Neural progenitor cell (in vitro differentiated cells): ENCODE measurements at places on chromosomes 16 and 17. TPM values are rescaled to one million over a fixed set of nuclear protein-coding genes. Genes with fewer than 3 reads are reported as not detected.

DNA sequence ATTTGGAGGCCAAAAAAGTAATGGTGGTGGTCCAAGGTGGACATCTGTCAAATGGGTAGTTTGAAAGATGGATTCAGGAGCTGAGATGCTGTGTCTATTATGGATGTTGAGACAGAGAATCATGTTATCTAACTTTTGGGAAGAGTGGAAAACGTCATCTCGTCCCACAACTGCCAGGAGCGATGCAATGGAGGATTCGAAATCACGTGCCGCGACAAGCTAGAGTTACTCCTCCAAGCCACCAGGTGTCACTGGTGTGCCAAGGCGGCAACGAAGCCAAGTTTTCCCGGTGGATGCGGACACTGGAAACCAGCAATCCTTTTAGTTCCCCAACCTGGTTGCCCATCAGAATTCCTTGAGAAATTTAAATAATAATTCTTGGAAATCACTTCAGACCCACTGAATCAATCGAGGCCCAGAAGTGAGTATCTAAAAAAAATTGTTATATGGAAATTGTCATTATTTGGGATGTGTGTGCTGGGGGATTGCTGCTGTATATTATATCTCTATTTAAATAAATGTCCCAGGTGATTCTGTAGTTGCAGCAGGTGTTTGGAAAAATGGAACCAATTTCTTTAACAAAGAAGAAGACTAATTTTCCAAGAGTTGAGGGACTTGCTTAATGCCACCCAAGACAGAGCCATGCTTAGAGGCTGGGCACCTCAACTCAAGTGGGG is 206.1 kb downstream of the HAPSTR1 start:
- H3K4me1 ChIP-seq: no peaks in the 10 kb centered on the region
- H3K4me3 ChIP-seq: no peak overlapping the region
- no peak overlapping the region for H3K27ac ChIP-seq
- no peaks in the 10 kb centered on the region for H3K36me3 ChIP-seq

DNA sequence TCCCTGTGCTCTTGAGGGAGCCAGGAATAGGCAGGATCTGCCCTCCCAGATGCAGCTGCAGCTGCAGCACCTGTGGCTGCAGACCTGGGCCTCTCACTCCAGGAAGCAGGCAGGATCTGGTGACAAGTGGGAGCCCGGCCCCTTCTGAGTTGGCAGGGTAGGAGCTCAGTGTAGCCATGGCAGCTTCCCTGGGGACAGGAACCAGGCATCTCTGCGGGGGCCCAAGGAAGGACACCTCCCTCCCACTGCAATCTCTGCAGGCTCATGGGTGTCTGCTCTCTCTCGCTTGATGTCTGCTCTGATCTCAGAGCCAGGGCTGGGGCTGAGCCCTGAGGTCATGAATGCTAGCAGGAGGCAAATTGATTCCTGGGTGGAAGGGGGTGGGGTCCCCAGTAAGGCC is 592.5 kb upstream of the CA10 start:
- H3K4me3 ChIP-seq: no peak overlapping the region
- H3K36me3 ChIP-seq: no peaks in the 10 kb centered on the region
- H3K27ac ChIP-seq: no peak overlapping the region
- H3K27me3 ChIP-seq: no peaks in the 10 kb centered on the region

DNA sequence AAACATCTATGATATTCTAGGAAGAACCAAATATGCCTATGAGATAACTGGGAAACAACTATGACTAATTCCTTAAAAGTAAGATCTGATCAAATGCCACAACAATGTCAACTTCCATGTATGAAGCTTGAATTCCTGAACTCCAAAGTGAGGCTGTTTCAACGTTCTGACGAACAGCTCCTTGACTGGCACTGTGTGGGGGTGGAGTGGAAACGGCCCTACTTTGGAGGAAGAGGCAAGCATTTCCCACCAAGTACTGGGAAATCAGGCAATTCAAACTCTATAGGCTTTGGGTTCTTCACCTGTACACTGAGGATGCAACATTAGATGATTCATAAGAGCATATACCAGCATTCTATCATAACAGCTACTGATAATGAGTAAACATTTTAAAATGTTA is 187.2 kb downstream of the CDK5R1 start:
- DNase-seq: no peak
- no peaks in the 10 kb centered on the region for H3K27me3 ChIP-seq
- H3K27ac ChIP-seq: no peak overlapping the region
- no peaks in the 10 kb centered on the region for H3K36me3 ChIP-seq

- H3K27me3 ChIP-seq: no peaks in the 10 kb centered on the region
- H3K27ac ChIP-seq: no peak overlapping the region
- DNase-seq: no peak
- peaks cover 24% of the 10 kb centered on the region for H3K4me1 ChIP-seq
- no peak overlapping the region for H3K4me3 ChIP-seq
These were observed 44.9 kb upstream of the CDC42EP4 start for GRCh38 chr17:73356561-73357170.

GRCh38 chr16:58306327-58306726 is 11.5 kb upstream of the PRSS54 start:
- no peak overlapping the region for H3K4me3 ChIP-seq
- no peak overlapping the region for H3K27ac ChIP-seq
- H3K27me3 ChIP-seq: no peaks in the 10 kb centered on the region
- no peak for DNase-seq
- H3K4me1 ChIP-seq: no peaks in the 10 kb centered on the region

- no peak for DNase-seq
- H3K36me3 ChIP-seq: no peaks in the 10 kb centered on the region
- H3K27me3 ChIP-seq: no peaks in the 10 kb centered on the region
- no peak overlapping the region for H3K4me3 ChIP-seq
These were observed 111.0 kb upstream of the TNRC6C start for GRCh38 chr17:77847221-77848085.

GRCh38 chr17:71004413-71004812 is 835.1 kb downstream of the KCNJ2 start:
- no peaks in the 10 kb centered on the region for H3K36me3 ChIP-seq
- no peaks in the 10 kb centered on the region for H3K27me3 ChIP-seq
- DNase-seq: no peak
- H3K4me3 ChIP-seq: no peak overlapping the region
- H3K4me1 ChIP-seq: no peaks in the 10 kb centered on the region

- H3K4me1 ChIP-seq: no peaks in the 10 kb centered on the region
- no peak for DNase-seq
- H3K36me3 ChIP-seq: no peaks in the 10 kb centered on the region
- no peak overlapping the region for H3K4me3 ChIP-seq
These were observed 6.5 kb downstream of the ITGAX start for GRCh38 chr16:31361201-31362110.

DNA sequence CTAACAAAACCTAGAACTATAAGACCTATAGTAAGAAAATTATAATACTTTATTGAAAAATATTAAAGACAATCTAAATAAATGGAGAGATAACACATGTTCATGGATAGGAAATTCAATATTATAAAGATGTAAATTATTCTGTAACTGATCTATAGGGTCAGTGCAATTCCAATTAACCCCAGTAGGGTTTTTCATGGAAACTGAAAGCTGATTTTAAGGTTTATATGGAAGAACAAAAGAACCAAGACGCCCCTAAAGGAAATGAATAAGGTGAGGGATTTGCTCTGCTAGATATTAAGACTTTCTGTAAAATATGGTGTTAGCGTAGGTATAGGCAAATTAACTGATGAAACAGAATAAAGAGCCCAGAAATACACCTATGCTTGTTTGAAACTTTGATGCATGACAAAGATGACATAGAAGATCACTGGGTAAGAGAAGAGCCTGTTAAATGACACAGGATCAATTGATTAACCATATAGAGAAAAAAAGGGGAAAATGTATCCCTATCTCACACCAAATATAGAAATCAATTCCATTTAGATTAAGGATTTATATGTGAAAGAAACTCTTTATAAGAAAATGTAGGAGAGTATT is 3.0 kb downstream of the ICAM2 start:
- no peak overlapping the region for H3K4me3 ChIP-seq
- H3K4me1 ChIP-seq: peaks cover 5% of the 10 kb centered on the region
- DNase-seq: no peak
- H3K27ac ChIP-seq: no peak overlapping the region
- no peaks in the 10 kb centered on the region for H3K27me3 ChIP-seq

- no peak for DNase-seq
- H3K36me3 ChIP-seq: no peaks in the 10 kb centered on the region
- H3K27ac ChIP-seq: no peak overlapping the region
- H3K4me1 ChIP-seq: no peaks in the 10 kb centered on the region
These were observed 16.9 kb downstream of the EMC8 start for GRCh38 chr16:85782451-85782850.

Gene TBX2
- not detected in 2 replicates for total RNA-seq

GRCh38 chr17:49556223-49556943 is 19.3 kb upstream of the NXPH3 start:
- peak; percentile 88 for DNase-seq
- H3K36me3 ChIP-seq: no peaks in the 10 kb centered on the region
- H3K4me1 ChIP-seq: peaks cover 5% of the 10 kb centered on the region
- no peak overlapping the region for H3K4me3 ChIP-seq
- no peak overlapping the region for H3K27ac ChIP-seq

Gene RHBDL3
- total RNA-seq: 2.5 and 3.7 TPM in 2 replicates

Gene LRRC36
- total RNA-seq: 0.34 TPM in 1 of 2 replicates, not detected in the other

Gene PVALEF
- total RNA-seq: not detected in 2 replicates

Gene PERCC1
- total RNA-seq: 1.1 TPM in 1 of 2 replicates, not detected in the other

GRCh38 chr17:149231-149630 is 11.9 kb downstream of the SCGB1C2 start:
- H3K27me3 ChIP-seq: no peaks in the 10 kb centered on the region
- no peaks in the 10 kb centered on the region for H3K36me3 ChIP-seq
- H3K27ac ChIP-seq: no peak overlapping the region
- no peaks in the 10 kb centered on the region for H3K4me1 ChIP-seq
- no peak for DNase-seq
- no peak overlapping the region for H3K4me3 ChIP-seq
